IMR-90 (cell line): ENCODE measurements at places on chromosomes 13 and 19. TPM values are rescaled to one million over a fixed set of nuclear protein-coding genes. Genes with fewer than 3 reads are reported as not detected.

GRCh38 chr19:18608805-18609716 lies 2.5 kb upstream of the CRLF1 start:
- DNase-seq = no peak

DNA sequence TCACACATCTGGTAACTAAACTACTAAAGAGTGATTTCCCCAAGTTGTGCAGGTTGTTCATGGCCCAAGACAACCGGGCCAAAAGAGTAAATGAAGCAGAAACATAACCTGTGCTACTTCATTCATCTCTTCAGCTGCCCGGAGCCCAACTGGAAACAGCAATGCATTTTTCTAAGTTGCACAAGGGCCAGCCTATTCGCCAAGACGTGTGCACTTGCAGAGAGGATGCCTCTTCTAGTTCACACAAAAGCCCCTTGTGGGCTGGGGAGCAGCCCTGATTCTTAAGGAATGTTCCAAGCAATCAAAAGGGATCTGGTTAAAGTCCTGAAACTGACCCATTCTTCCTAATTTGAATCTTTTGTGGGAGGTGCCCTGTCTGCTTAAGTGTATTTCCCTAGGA lies 275.8 kb downstream of the SHISA2 start:
- no peak for DNase-seq

The TPT1 gene
- 1,663 and 1,699 TPM in 2 replicates for total RNA-seq

GRCh38 chr19:10892256-10892655 lies 20.9 kb downstream of the CARM1 start:
- no peak for DNase-seq

DNA sequence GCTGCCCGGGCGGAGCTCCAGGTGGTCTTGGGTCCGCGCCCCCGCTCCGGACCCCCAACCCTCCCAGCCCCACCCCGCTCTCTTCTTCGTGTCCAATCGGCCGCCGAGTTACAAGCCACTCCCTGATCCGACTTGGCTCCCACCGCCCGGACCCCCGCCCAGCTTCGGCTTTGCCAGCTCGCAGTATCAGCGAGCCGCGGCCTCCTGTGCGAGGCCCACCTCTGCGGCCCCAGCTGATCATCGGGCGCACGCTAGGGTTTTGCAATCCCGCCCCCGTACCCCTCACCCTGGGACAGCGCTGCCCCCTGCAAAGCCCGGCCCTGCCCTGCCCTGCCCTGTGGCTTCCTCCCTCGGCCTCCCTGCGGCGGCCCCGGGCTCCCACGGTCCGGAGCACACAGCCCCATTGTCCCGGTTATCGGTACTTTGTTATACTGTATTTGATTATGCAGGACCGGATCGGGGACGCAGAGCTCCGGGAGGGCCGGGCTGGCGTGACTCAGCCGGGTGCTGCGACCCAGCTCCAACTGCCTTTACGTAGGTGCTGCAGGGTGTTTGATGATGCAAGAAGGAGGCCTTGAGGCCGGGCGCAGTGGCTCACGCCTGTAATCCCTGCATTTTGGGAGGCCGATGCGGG lies 598 bp upstream of the LPAR2 start:
- DNase-seq = peak; percentile 48

DNA sequence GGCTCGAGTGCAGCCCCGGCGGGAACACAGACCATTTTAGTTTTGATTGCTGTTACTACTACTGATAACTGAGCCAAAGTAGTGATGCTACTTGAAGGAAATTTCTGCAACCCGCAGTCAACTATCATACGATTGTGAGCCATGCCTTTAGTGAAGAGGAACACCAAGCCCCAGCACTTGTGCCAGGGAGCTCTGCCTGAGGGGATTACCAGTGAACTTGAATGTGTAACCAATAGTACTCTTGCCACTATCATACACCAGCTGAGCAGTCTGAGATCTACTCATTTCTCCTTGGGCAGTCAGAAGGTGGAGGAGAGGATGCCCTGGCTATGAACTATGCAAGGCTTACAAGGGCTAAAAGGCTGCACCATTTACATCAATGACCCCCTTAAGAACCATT lies 49.0 kb upstream of the N4BP2L1 start:
- DNase-seq = no peak
